ENCODE measurements at places on chromosomes 5 and 9.

- no peak for DNase-seq
Measured at GRCh38 chr5:150672237-150672883, 11.3 kb downstream of the MYOZ3 start.

DNA sequence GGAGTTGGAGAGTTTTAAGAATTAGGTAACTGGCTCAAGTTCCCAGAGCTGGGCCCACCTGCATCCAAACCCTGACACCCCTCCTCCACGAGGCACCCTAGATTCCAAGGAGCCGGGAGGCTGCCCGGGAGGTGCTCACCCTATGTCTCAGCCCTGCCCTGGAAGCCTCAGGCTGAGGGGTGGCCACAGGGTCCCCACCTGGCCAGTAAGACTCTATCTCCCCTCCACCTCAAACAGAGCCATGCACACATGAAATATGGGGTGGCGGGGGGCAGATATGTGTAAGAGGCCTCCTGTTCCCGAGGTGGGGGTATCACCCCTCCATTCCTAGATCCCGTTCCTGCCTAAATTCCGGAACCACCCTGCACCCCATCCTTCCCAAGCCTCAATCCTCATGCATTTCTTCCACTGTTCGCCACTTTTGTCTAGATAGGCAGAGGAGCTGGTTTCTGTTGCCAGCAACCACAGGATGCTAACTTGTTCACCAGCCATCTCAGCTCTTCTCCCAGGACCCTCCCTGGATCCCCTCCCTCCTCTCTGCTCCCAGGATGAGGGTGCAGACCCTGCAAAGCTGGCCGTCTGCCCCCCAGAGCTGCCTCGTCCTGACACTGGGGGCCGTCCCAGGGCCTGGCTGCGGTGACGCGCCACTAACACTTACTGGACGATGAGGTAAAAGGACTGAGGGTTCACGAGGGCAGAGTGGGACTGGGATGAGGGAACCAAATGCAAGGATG lies 44.1 kb downstream of the COL23A1 start:
- no peak for DNase-seq

DNA sequence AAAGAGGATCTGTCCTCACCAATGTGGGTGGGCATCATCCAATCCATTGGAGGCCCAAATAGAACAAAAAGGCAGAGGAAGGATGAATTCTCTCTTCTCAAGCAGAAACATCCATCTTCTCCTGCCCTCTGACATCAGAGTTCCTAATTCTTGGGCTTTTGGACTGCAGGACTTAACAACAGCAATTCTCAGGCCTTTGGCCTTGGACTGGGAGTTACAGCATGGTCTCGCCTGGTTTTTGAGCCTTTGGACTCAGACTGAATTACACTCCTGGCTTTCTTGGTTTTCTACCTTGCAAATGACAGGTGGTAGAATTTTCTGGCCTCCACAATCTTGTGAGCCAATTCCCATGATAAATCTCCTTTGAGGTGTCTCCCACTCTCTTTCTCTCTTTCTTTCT lies 60.5 kb upstream of the CD180 start:
- DNase-seq: no peak

DNA sequence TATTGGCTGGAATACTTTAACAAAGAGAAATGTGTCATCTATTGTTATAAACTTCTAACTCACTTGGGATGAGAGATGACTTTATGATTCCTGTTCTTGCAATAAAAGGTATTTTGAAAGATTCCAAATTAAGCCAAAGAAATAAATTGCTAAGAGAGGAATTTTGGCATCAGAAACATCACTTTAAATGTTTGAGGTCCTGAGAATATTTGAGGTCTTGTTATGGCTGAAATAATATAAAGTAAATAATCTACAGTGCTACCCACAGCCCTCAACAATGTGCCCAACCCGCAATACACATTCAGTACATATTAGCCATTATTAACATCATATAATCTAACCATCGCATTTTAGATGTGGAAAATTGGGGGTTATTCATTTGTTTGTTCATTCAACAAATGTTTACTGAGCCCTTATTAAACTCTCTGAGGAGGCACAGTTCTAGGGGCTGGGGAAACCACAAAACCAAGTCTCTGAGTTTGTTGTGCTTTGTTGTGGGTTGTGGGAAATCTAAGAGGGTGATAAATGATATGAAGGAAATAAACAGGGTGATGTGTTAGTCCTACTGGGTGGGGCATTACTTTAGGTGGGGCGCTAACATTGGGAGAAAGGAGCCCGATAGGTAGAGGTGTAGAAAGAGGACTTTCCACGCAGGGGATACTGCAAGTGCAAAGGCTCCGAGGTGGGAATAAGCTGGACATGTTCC lies 135.2 kb upstream of the CLINT1 start:
- peak; percentile 99 for DNase-seq

- DNase-seq: peak; percentile 33
Measured at GRCh38 chr5:157459715-157460599, at the start of gene NIPAL4. NIPAL4 (plus strand) TSS chr5:157460213; CDS start chr5:157460321, 108 bp downstream.

DNA sequence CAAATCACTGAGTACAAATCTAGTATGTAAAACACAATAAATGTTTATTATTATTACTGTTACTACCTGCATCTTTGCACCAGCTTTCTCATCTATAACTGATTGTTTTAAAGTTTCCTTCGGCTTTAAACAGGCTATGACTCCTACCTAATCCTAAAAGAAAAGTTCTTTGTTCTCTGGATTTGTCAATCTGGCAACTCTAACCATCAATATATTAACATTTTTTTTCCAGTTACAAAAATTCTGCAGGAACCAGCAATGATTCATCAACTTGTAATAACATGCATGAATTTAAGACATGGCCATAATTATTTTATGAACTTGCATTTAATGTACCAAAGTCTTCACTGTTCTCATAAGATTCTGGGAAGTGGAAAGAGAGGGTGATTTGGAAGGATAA lies 228.5 kb downstream of the PIK3R1 start:
- DNase-seq: no peak

DNA sequence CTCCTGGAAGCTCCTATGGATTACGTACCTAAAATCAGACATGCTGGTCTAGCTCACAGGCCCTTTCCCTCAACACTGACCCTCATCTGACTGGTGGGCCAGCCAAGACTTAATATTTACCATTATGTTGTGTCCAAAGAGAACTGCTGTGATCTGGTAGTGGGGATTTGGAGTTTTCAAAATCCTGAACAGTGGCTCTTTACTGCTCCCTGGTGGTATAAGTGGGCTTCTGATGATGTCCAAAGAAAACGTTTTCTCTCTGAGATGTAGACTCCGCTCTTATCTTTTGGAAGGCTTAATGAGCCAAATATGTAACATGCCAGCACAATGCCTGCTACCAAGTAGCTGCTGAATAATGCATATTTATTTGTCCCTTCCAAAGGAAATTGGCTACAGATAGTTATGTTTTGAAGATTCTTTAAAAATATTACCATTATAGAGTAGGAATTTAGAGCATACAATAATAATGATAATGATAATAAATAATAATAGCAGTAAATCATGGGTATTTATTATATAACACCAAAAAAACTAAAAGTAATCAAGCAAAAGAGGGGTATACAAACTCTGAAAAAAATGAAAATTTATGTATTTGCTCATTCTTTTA lies 406.6 kb upstream of the TNC start:
- DNase-seq: peak; percentile 59

GRCh38 chr9:28750136-28750535 lies 1176.9 kb upstream of the C9orf72 start:
- no peak for DNase-seq

GRCh38 chr9:112248722-112249121 lies 73.6 kb upstream of the SUSD1 start:
- DNase-seq: no peak

GRCh38 chr5:143445776-143446175 lies 42.3 kb upstream of the NR3C1 start:
- no peak for DNase-seq

DNA sequence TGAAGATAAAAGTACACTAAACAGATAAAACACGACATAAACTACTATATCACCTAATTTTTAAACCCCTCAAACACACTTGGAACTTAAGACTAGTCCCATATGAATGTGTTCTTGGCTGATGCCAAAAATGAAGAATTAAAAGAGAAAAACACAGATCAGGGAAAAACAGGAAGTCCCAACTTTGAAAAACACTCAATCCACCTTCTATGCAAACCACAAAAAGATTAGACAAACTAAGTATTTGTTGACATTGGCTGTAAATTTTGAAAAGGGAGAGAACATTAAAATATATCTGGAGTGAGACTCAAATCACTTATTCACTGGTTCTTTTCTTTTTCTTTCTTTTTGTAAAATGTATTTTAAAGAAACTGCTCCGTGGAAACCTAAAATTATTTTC lies 81.4 kb downstream of the ANKH start:
- no peak for DNase-seq

- DNase-seq: peak; percentile 20
Measured at GRCh38 chr9:106655966-106656365, 207.0 kb upstream of the ZNF462 start.

DNA sequence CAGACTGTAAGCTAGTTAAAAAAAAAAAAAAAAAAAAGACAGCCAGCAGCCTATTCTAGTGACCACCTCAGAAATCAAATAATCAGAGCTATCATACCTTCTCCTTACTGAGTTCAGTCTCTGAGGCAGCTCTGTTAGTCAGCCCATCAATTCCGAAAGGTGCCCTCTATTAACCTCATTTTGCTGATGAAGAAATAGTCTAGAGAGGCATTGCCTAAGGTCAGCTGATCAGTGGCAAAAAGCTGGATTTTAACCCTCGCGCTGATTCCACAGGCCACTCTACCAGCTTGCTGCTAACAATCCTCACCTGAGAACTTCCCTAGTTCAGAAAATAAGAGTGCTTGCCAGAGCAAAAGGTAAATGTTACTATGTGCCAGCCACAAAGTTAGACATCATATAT lies 172.0 kb downstream of the DENND1A start:
- no peak for DNase-seq

DNA sequence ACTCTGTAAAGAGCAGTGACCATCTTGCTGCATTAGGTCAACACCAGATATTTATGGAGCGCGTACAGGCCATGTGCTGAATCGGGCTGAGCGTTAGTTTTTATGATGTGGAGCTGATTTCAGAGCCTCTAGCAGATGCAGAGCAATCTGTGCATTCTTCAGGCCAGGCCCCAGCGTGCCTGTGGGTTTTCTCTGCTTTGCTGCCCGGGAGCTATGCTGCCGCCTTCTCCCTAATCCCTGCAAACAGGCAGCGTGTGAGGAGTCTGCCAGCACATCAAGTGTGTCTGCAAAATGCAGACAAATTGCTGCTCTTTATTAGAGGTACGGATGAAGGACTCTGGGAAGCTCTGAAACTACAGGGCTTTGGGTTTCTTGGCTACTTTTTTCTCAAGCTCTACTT lies 170.0 kb downstream of the NTRK2 start:
- peak; percentile 43 for DNase-seq

DNA sequence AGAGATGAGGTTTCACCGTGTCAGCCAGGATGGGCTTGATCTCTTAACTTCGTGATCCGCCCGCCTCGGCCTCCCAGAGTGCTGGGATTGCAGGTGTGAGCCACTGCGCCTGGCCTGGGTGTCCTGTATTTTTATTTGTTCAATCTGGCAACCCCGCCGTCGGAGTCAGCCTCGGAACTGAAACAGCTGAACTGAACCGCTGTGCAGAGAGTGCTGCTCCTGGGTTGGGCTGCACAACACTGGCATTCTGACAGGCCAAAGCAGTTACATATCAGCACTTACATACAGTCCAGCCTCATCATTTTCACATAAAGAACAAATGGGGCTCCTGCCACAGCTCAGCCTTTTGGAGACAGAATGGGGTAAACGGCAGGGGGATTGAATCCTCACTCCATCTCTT lies 185.6 kb downstream of the C9orf50 start:
- no peak for DNase-seq

DNA sequence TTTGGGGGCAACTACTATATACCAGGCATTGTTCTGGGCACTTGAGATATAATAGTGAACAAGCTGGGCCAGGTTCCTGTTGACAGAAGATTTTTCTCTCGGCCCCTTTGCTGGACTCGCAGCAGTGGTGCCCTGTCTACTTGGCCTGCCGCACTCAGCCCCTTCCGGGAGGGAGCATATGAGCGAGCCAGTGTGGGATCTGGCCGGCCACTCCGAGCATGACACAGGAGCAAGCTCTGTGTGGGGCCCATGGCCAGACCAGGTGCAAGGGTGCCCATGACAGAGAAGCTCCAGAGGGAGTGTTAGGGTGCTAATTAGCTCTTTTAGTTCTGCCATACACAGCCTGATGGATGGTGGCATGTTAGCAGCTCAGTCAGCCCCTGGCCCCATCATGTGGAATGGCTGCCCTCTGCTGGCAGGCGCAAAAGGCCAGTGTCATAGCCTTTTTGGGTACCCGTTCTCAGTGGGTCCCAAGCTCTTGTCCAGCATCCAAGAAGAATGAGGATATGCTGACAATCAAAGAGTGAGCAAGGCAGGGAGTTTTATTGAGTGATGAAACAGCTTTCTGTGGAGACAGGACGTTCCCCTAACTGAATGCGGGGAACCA lies 9.3 kb upstream of the KIF4B start:
- no peak for DNase-seq

GRCh38 chr5:83718195-83718825 lies 2.3 kb downstream of the HAPLN1 start:
- DNase-seq: peak; percentile 77

- DNase-seq: no peak
Measured at GRCh38 chr5:54194318-54194717, 116.1 kb downstream of the ARL15 start.

DNA sequence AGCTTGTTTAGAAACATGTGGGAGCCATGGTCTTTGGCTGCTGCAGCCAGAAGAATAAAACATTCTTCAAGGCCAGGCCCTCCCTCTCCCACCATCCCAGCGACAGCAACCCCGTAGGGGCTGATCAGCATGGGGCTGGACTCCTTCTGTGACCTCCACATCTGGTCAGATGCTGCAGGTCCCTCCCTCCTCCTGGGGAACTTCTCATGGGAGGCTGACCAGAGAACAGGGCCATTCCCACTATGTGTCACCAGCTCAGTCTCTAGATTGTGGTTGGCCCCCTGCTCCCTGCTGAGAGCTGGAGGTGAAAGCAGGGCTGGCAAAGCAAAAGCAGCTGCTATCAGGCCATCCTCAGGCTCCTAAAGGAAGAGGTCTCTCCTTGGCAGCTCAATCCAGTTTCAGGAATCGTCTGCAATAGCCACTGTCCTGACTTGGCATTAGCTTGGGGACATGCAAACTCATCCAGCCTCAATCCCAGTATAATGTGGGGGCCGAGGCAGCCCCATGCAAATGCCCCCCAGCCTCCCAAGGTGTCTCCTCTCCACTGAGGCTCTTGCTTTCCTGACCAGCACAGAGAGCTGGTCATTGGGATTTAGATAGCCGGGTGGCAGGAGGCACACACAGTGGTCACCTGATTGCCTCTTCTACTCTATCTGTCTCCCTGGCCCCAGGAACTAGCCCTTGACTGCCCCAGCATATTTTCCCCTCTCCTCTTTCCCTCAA lies 81.5 kb downstream of the NRG2 start:
- no peak for DNase-seq

- DNase-seq: peak; percentile 83
Measured at GRCh38 chr5:176541338-176542134, 4.3 kb upstream of the RNF44 start.

- DNase-seq: no peak
Measured at GRCh38 chr5:141032626-141033025, 18.5 kb upstream of the PCDHB1 start.
